ENCODE measurements at places on chromosomes 12 and 14.
A peak's percentile ranks its signal among the peaks of the same experiment; 100 is the strongest.

GRCh38 chr12:55698241-55698955, 9.3 kb downstream of the ITGA7 start:
- no peak for DNase-seq
- peaks cover 40% of the 10 kb centered on the region for H3K36me3 ChIP-seq
- no peak overlapping the region for H3K4me3 ChIP-seq
- H3K27me3 ChIP-seq = no peaks in the 10 kb centered on the region
- no peak overlapping the region for H3K27ac ChIP-seq

- H3K27ac ChIP-seq = no peak overlapping the region
- H3K27me3 ChIP-seq = no peaks in the 10 kb centered on the region
- no peaks in the 10 kb centered on the region for H3K36me3 ChIP-seq
- no peak overlapping the region for H3K4me3 ChIP-seq
- peaks cover 18% of the 10 kb centered on the region for H3K4me1 ChIP-seq
Measured at GRCh38 chr14:77043984-77044485, 15.5 kb upstream of the IRF2BPL start.

GRCh38 chr12:79597910-79598309, 92.9 kb downstream of the PAWR start:
- peaks cover 1% of the 10 kb centered on the region for H3K36me3 ChIP-seq
- H3K27me3 ChIP-seq = no peaks in the 10 kb centered on the region

DNA sequence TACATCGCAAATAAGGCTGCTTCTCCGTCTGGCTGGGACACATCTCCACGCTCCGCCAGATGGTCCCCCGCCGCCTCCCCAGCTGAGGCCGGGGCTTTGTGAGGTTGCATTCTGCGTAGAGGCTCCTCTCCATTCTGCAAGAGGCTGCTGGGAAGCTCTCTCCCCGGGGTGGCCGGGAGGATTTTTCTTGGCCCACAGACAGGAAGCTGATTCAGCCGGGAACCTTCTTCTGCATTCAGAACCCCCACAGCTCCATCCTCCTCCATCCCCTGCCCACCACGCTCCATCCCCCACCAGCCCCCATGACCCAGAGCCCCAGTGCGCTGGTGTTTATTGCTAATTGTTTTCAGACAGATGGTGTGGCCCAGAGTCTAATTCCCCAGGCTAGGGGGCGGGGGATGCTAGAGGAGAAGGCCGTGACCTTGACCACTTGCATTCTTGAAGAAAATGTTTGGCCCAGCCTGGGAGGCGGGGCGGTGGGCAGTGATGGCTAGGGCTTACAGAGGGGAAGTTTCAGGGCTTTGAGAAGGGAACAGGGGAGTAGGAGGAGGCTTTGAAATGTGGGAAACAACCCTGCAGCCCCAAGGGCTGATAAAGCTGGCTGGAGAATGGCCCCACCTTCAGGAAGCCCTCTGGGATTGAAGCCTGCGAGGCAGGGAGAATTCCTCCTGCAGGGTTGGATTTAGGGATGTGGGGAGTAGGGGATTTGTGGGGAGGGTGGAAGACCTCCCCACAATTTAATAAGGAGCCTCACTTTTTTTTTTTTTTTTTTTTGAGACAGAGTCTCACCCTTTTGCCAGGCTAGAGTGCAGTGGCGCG, 88.5 kb upstream of the NCOR2 start:
- peak; percentile 35 for DNase-seq
- H3K27ac ChIP-seq = no peak overlapping the region
- H3K4me1 ChIP-seq = peaks cover 7% of the 10 kb centered on the region

- H3K4me3 ChIP-seq = no peak overlapping the region
- H3K27ac ChIP-seq = no peak overlapping the region
- no peaks in the 10 kb centered on the region for H3K36me3 ChIP-seq
Measured at GRCh38 chr12:52344111-52344510, 22.9 kb upstream of the KRT83 start.

DNA sequence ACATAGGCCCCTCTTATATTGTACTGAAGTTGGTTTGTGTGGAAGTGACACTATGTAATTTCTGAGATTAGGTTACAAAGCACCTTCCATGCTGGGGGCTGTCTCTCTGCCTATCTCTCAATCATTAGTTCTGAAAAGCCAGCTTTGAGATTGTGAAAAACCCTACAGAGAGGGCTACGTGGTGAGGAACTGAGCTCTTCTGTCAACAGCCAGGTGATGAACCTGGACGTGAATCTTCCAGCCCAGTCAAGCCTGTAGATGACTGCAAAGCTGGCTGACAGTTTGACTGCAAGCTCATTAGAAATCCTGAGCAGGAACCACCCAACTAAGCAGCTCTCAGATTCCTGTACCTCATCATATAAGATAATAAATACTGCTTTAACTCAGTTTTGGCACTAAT, 36.3 kb upstream of the BBS10 start:
- no peak for DNase-seq
- no peaks in the 10 kb centered on the region for H3K4me1 ChIP-seq
- peaks cover 5% of the 10 kb centered on the region for H3K36me3 ChIP-seq

GRCh38 chr12:124636138-124636978, 68.9 kb upstream of the NCOR2 start:
- H3K27ac ChIP-seq = no peak overlapping the region
- peaks cover 12% of the 10 kb centered on the region for H3K27me3 ChIP-seq
- H3K36me3 ChIP-seq = no peaks in the 10 kb centered on the region
- DNase-seq = no peak
- peaks cover 2% of the 10 kb centered on the region for H3K4me1 ChIP-seq
- no peak overlapping the region for H3K4me3 ChIP-seq

- peaks cover 14% of the 10 kb centered on the region for H3K4me1 ChIP-seq
- no peaks in the 10 kb centered on the region for H3K27me3 ChIP-seq
- no peak overlapping the region for H3K4me3 ChIP-seq
Measured at GRCh38 chr14:68639758-68640574, 152.9 kb downstream of the ZFP36L1 start.

DNA sequence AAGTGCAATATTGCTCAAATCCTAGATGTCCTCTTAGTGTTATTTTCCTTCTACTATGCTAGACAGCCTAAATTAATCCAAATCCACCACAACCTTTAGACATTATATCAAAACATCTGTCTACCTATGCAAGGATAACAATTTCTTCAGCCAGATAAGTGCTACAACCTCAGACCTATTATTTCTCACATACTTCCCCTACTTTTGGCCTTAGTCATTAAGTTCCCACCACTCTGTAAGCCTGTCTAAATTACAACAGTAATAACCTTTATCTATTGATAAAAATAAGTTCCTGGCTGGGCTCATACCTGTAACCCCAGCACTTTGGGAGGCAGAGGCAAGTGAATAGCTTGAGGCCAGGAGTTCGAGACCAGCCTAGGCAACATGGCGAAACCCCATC, 74.0 kb downstream of the KIF21A start:
- peaks cover 5% of the 10 kb centered on the region for H3K4me1 ChIP-seq
- no peaks in the 10 kb centered on the region for H3K27me3 ChIP-seq
- peaks cover 2% of the 10 kb centered on the region for H3K36me3 ChIP-seq
- H3K27ac ChIP-seq = no peak overlapping the region
- DNase-seq = no peak
- no peak overlapping the region for H3K4me3 ChIP-seq

GRCh38 chr12:30908722-30909348, 17.7 kb upstream of the TSPAN11 start:
- no peak overlapping the region for H3K27ac ChIP-seq
- DNase-seq = no peak
- no peak overlapping the region for H3K4me3 ChIP-seq
- no peaks in the 10 kb centered on the region for H3K36me3 ChIP-seq

GRCh38 chr12:122991623-122992275, 11.3 kb downstream of the ARL6IP4 start:
- no peak for DNase-seq
- H3K36me3 ChIP-seq = peaks cover 16% of the 10 kb centered on the region
- H3K27ac ChIP-seq = no peak overlapping the region
- H3K4me1 ChIP-seq = no peaks in the 10 kb centered on the region

- no peak for DNase-seq
- H3K4me3 ChIP-seq = no peak overlapping the region
- no peaks in the 10 kb centered on the region for H3K4me1 ChIP-seq
- H3K36me3 ChIP-seq = no peaks in the 10 kb centered on the region
Measured at GRCh38 chr12:50557421-50557820, 52.6 kb downstream of the DIP2B start.

DNA sequence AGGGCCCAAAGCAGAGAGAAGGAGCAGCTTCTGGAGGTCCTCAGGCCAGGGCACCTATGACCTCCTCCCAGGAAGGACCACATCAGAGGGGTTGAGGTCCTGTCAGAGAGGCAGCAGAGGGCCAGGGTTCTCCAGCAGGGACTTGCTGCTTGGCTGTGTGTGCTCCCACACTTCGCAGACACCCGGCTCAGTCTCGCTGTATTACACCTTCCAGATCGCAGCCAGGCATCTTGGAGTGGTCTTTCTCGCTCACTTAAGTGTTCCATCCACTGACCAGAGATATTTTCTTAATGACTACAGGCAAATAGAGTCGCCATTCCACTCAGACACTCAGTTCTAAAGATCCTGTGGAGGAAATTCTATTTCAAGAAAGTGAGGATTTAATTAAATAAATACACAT, 84.3 kb downstream of the PRIMA1 start:
- no peak for DNase-seq
- no peak overlapping the region for H3K4me3 ChIP-seq
- H3K4me1 ChIP-seq = no peaks in the 10 kb centered on the region
- H3K27ac ChIP-seq = no peak overlapping the region
- H3K27me3 ChIP-seq = peaks cover 10% of the 10 kb centered on the region

DNA sequence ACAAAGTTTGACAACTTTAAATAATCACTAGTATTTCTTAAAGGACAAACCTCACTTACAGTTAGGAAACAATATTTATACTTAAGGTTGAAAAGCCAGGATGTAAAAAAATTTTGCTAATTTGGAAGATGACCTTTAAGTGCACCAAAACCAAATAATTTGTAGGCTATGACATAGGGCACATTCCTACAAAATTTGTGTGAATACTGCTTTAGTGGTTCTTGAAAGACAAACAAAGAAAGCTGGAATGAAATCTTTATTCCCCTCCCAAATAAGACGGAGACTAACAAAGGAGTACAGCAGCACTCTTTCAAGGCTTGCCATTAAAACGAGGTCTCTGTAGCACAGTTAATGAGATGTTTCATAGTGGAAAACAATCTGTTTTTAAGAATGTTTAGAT, 45.6 kb downstream of the MSRB3 start:
- no peak overlapping the region for H3K4me3 ChIP-seq
- H3K27ac ChIP-seq = no peak overlapping the region
- no peaks in the 10 kb centered on the region for H3K36me3 ChIP-seq
- H3K4me1 ChIP-seq = peaks cover 5% of the 10 kb centered on the region

GRCh38 chr14:58898655-58899316, 261.0 kb downstream of the DACT1 start:
- H3K36me3 ChIP-seq = no peaks in the 10 kb centered on the region
- no peak overlapping the region for H3K27ac ChIP-seq
- no peak for DNase-seq
- H3K4me1 ChIP-seq = no peaks in the 10 kb centered on the region
- no peak overlapping the region for H3K4me3 ChIP-seq
- no peaks in the 10 kb centered on the region for H3K27me3 ChIP-seq

GRCh38 chr14:103296987-103297386, 37.0 kb upstream of the EIF5 start:
- H3K27me3 ChIP-seq = no peaks in the 10 kb centered on the region
- H3K36me3 ChIP-seq = no peaks in the 10 kb centered on the region
- DNase-seq = no peak
- peaks cover 1% of the 10 kb centered on the region for H3K4me1 ChIP-seq

- no peak overlapping the region for H3K4me3 ChIP-seq
- H3K27me3 ChIP-seq = no peaks in the 10 kb centered on the region
- H3K4me1 ChIP-seq = no peaks in the 10 kb centered on the region
- H3K27ac ChIP-seq = no peak overlapping the region
Measured at GRCh38 chr12:356276-356988, 32.7 kb downstream of the KDM5A start.

DNA sequence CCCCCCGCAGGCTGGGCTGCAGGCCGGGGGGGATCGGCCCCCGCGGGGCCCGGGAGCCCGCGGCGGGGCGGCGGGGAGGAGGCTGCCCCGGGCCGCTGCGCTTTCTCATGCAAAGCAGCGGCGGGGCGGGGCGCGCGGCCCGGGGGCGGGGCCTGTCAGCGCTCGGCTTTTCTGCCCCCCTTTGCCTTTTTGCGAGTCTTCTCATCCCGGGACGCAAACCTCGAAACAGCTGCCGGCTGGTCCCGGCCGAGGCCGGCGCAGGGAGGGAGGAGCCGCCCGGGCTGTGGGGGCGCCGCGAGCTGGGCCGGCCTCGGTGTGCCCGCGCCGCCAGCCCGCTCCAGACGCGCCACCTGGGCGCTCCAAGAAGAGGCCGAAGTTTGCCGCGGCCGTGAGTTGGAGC, at the start of gene FZD10:
TSS of gene FZD10 (plus strand) at position 198 of the 400 bp plus-strand sequence. CDS start 479 bp downstream, outside the sequence.
- peaks cover 6% of the 10 kb centered on the region for H3K4me1 ChIP-seq
- H3K36me3 ChIP-seq = peaks cover 22% of the 10 kb centered on the region
- peak within 1 kb of the TSS; percentile 80 for H3K4me3 ChIP-seq
- H3K27ac ChIP-seq = no peak within 1 kb of the TSS
- H3K27me3 ChIP-seq = no peaks in the 10 kb centered on the region

DNA sequence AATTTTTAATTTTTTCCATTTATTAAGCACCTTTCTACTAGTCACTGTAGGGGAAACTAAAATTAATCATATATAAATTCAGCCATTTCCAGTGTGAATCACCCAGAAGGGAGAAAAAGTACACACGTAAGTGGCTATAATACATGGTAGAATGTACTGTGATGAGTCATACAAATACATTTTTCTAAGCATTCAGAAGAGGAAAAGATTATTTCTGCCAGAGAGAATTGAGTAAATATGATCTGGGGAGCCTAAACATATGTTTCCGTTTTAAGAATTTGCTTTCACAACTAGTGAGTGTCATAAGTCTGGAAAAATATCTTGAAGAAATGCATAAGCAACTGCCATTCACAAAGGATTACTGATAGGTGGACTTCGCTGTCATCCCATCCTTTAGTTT, 102.8 kb downstream of the TGFB3 start:
- no peaks in the 10 kb centered on the region for H3K4me1 ChIP-seq
- DNase-seq = no peak
- H3K27ac ChIP-seq = no peak overlapping the region
- peaks cover 2% of the 10 kb centered on the region for H3K36me3 ChIP-seq
- no peak overlapping the region for H3K4me3 ChIP-seq
- no peaks in the 10 kb centered on the region for H3K27me3 ChIP-seq

DNA sequence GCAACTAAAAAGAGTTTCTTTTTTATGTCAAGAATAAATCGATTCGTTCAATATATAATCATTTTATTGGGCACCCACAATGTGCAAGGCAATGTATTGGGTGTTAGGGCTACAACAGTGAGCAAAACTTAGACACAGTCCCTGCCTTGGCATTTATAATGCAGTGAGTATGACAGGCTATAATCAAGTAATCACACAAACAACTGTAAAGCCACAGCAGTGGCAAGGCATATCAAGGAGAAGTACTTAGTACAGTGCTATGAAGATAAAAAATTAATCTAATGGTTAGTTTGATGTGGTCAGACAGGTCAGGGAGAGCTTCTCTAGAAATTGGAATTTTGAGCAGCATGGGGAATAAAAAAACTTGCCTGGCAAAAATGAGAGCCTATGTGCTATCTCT, 39.5 kb upstream of the OTOGL start:
- no peaks in the 10 kb centered on the region for H3K27me3 ChIP-seq
- H3K27ac ChIP-seq = no peak overlapping the region
- H3K4me1 ChIP-seq = no peaks in the 10 kb centered on the region
- no peak overlapping the region for H3K4me3 ChIP-seq

Data from neuronal stem cell (in vitro differentiated cells).